CD4-positive, alpha-beta T cell treated with Interleukin-6 for 4 hours (primary cell): ENCODE measurements at places on chromosomes 1 and 21.
A peak's percentile ranks its signal among the peaks of the same experiment; 100 is the strongest.

- no peak for DNase-seq
Observed at GRCh38 chr1:113943028-113943811, 14.1 kb downstream of the HIPK1 start.

DNA sequence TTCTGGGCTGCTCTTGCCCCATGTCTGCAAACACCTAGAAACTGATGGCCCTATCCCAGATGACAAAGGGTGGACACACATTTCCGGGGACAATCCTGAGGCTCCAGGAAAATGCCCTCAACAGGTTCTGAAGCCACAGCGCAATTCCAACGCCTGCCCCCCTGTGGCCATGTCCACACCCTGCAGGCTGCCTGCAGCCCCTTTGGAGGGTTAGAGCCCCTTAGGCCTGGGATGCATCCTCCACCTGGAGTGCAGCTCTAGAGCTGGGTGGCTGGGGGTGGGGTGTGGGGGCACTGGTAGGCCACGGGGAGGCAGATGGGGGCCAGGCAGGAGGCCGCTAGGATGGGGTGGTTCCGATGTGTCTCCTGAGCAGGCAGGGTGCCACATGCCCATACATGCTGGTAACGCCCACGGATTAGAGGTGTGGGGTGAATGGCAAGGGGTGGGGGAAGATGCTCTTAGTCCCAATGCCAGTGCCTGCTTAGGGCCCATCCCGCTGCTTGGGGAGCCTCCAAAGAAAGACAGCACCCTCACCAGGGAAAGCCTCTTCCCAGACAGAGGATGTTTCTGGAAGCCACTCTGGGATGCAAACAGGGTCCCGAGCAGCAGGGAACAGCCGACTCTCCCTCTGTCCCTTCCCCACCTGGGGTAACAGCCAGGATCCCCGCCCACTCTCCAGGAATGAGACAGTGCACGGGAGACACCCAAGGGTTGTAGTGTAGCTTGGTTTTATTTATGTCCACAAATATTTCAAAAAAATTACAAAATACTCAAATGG, 34.0 kb downstream of the SLC45A1 start:
- DNase-seq: peak; percentile 13

DNA sequence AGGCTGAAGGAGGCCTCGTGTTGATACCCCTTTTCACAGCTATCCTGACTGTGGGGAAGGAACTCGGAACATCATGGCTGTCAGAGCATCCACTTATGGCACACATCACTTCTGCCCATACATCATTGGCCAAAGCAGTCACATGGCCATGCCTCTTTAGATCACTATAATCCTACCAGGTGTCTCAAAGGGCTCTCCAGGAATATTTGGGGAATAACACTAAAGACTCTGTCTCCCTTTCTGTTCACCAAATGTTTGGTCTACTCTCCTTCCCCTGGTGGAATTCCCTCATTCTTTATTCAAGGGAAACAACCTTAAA, 3.0 kb upstream of the JUN start:
- DNase-seq: no peak

GRCh38 chr1:52544665-52545525, 8.0 kb downstream of the TUT4 start:
- no peak for DNase-seq

GRCh38 chr1:58143972-58144697, 402.4 kb downstream of the OMA1 start:
- no peak for DNase-seq

- DNase-seq: peak; percentile 38
Observed at GRCh38 chr1:27594564-27595510, 9.1 kb downstream of the AHDC1 start.

DNA sequence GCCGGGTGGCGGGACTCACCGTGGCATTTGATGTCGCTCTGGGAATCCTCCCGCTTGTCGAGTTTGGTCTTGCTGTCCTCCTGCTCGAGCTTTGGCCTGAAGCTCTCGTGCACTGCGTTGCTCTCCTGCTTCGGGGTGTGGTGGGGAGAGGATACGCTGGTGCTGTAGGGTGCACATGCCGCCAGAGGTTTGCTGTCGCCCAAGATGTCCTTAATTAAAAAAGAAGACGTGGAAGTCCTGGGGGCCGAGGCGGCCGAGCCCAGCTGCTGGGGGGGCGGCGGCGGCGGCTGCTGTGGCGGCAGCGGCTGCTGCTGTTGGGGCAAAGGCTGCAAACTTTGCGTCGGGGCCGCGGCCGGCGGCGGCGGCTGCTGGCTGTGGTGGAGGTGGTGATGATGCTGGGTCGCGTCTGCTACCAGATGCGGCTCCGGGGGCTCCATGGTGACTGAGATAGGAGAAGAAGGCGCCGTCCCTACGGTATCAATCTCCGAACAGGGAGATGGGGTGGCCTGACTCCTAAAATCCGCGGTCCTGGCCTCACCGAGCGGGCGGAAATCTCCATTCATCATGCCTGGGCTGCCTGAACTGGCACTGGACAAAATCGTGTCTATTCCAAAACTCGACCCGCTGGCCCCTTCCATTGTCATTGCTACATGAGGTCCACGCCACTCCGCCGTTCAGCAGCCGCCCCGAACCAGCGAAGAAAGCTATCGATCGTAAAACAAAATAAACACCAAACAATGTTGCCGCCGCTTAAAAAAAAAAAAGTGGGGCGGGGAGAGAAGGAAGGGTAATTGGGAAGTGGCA, at the start of gene BARHL2:
Gene BARHL2 (minus strand): TSS at position 751 of the 804 bp plus-strand sequence. CDS start 107 bp downstream, at position 644.
- DNase-seq: no peak

DNA sequence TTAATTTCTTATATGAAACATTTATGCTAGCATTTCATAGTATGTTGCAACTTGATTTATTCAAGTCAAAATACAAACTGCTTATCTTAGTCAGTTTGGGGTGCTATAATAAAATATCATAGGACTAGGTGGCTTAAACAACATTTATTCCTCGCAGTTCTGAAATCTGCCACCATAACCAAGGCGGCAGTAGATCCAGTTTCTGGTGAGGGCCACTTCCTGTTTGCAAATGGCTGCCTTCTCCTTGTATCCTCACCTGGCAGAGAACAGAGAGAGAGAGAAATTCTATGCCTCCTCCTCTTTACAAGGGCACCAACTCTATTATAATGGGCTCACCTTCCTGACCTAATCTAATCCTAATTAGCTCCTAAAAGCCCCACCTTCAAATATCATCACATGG, 76.1 kb upstream of the RGS2 start:
- DNase-seq: no peak

GRCh38 chr1:94382201-94382600, 36.0 kb upstream of the ABCD3 start:
- no peak for DNase-seq

- peak; percentile 87 for DNase-seq
Observed at GRCh38 chr1:204431310-204432184, 19.9 kb upstream of the PPP1R15B start.

- no peak for DNase-seq
Observed at GRCh38 chr21:24275616-24276015, 1331.7 kb downstream of the MRPL39 start.

DNA sequence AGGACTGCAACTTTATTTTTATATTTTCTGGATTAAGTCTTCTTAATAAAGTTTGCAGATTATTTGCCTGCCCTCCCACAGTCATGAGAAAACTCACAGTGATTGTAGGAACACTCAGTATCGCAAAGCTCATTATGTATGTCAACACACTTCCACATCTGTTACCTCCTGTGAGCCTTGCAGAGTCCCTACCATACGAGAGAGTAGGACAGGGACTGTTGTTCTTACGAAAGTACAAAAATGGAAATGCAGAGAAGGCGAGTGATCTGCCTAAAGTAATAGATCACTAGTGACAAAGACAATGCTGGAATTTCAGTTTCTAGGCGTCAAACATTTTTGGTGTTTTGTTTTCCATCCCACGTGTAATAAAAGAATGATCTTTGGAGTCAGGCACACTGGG, 131.7 kb downstream of the SYT2 start:
- DNase-seq: no peak

DNA sequence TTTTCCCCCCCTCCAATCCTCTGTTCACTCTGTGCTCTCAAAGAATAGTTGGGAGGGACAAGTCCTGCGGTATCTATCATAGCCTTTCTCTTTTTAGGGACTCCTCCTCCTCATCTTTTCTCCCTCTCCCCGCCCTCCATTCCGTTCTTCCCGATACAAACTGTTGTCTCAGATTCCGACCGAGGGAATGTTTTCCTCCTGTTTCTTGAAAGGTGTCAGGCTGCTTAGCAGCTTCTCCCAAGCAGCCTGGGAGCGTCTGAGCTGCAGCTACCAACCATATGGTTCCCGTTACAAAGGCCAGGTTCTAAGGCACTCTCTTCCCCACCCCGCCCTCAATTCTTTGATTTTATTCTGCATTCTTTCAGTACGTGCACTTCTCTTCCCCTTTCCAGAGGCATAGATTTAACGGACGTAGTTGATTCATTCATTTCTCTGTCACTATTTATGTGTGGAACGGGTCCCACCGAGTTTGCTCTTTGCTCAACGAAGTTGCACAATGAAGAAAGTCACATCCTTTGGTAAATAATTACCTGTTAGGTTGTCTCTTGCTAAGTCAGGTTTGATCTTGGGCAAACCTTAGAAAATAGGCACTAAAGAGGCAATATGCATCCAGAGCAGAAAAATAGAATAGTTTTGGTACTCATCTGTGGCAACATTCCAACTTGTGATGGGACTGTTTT, 2.8 kb downstream of the ADGRL2 start:
- DNase-seq: no peak
